ENCODE measurements at places on chromosomes 16 and 17.

DNA sequence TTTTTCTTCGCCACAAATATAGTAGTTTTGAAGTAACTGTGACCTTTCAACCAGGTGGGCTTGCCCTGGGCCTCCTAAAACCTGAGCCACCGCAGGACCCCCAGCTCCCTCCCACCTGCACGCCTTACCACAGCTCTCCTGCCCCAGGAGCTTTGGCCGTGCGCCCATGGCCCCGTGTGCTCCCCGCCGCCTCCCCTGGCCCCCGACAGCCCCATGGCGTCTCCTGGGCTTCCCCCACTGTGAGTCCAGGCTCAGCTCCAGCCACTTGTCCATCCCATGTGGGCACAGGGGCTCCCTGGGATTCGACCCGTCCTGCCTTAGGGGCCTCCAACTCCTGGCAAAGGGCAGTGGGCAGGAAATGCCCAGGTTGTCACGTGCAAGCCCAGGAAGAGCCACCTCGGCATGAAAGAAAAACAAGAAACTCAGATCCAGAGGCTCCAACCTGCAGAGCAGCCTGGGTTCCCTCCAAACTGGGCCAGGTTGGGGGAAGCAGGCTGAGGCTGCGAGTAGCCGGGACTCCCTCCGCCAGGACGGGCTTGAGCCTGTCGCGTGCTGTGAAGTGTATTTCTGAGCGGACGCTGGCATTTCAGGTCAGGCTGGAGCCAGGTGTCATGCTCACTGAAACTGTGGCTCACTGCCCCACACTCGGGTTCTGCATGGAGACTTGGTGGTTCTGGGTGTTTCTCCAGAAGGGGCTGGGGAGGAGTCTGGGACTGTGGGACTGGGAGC lies 5.8 kb downstream of the LGALS3BP start:
- DNase-seq = no peak

- DNase-seq = no peak
These were observed 2.1 kb downstream of the SECTM1 start for GRCh38 chr17:82331345-82331939.

- no peak for DNase-seq
These were observed 10.1 kb upstream of the CNP start for GRCh38 chr17:41956522-41956921.

DNA sequence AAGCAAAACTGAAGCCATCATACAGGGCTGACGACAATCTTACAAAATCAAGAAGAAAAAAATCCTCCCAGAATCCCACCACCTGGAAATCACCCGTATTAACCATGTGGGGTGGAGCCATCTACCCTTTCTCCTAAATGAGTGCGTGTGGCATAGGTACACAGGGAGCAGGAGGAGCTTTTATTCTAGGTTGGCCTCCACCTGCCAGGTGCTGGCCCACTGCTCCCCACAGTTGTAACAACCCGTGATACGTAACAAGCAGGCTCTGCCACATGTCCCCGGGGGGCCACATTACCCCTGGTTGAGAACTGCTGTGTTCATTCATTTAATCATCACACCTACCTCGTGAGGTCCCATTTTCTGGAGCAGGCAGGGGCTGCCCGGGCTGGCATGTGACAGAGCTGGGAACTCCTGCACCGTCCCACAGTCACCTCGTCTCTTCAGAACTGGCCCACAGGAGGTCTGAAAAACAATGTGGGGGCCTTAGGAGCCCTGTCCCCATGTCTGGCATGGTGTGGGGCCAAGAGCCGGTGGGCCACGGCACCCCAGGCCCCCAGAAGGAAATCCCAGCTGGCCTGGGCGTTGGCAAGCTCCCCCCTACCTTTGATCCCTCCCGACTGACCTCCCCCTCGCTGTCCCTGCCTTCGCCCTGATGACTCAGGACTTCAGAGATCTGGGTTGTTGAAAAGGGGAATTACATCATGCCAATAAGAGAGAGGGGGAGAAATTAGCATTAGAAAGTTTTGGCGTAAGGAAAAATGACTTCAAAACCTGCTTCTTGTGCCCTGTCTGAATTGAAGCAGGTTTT lies 12.9 kb downstream of the CMIP start:
- no peak for DNase-seq

- DNase-seq = no peak
These were observed 733.8 kb upstream of the CA10 start for GRCh38 chr17:52892334-52892733.
